HT1080 (cell line): ENCODE measurements at places on chromosomes 2 and 18. TPM values are rescaled to one million over a fixed set of nuclear protein-coding genes. Genes with fewer than 3 reads are reported as not detected.

ANKRD29 gene
- not detected in 2 replicates for total RNA-seq

IDH1 gene
- 62.6 and 66.3 TPM in 2 replicates for total RNA-seq

RPRM gene
- not detected in 2 replicates for total RNA-seq

GAL3ST2 gene
- not detected in 2 replicates for total RNA-seq

CTAGE1 gene
- total RNA-seq, result not detected in 2 replicates

SLC38A11 gene
- total RNA-seq, result not detected in 2 replicates

CRYGD gene
- not detected in 2 replicates for total RNA-seq

TSPYL6 gene
- total RNA-seq, result not detected in 2 replicates

SERPINB3 gene
- not detected in 2 replicates for total RNA-seq

NTSR2 gene
- total RNA-seq, result not detected in 2 replicates

IL1RL1 gene
- total RNA-seq, result not detected in 2 replicates

OTX1 gene
- total RNA-seq, result 0.06 TPM in 1 of 2 replicates, not detected in the other

WDR75 gene
- 75.1 and 99.1 TPM in 2 replicates for total RNA-seq

SLC23A3 gene
- 0.47 and 0.76 TPM in 2 replicates for total RNA-seq

DYNAP gene
- 0.03 TPM in 1 of 2 replicates, not detected in the other for total RNA-seq

SKOR2 gene
- total RNA-seq, result not detected in 2 replicates

ALPI gene
- total RNA-seq, result not detected in 2 replicates

RFTN2 gene
- total RNA-seq, result not detected in 2 replicates

TUBB8B gene
- total RNA-seq, result not detected in 2 replicates

ABCG5 gene
- not detected in 2 replicates for total RNA-seq

RNF152 gene
- total RNA-seq, result 3.1 and 4.0 TPM in 2 replicates

LRATD1 gene
- total RNA-seq, result 8.2 and 11.1 TPM in 2 replicates

MAL gene
- not detected in 2 replicates for total RNA-seq

ANKRD36 gene
- 4.6 and 5.4 TPM in 2 replicates for total RNA-seq

POTEI gene
- total RNA-seq, result 0.31 and 0.33 TPM in 2 replicates

TCF7L1 gene
- 0.10 and 0.16 TPM in 2 replicates for total RNA-seq

CEBPZOS gene
- 13.4 and 17.6 TPM in 2 replicates for total RNA-seq

SPP2 gene
- total RNA-seq, result 0.23 TPM in 1 of 2 replicates, not detected in the other

GPR39 gene
- total RNA-seq, result 5.6 and 6.9 TPM in 2 replicates

AP1S3 gene
- total RNA-seq, result 5.0 and 13.3 TPM in 2 replicates

ATP6V1B1 gene
- not detected in 2 replicates for total RNA-seq

CPLX4 gene
- total RNA-seq, result not detected in 2 replicates

PLGLB1 gene
- total RNA-seq, result 0.17 TPM in 1 of 2 replicates, not detected in the other

HOXD13 gene
- 2.6 and 3.2 TPM in 2 replicates for total RNA-seq

MTCL1 gene
- 20.5 and 28.8 TPM in 2 replicates for total RNA-seq

TBR1 gene
- 0.13 TPM in 1 of 2 replicates, not detected in the other for total RNA-seq

NOSTRIN gene
- total RNA-seq, result not detected in 2 replicates

MEP1B gene
- total RNA-seq, result not detected in 2 replicates

NDUFV2 gene
- 227 and 256 TPM in 2 replicates for total RNA-seq

TMEM214 gene
- total RNA-seq, result 34.1 and 46.9 TPM in 2 replicates

ARHGEF4 gene
- 0.72 and 1.2 TPM in 2 replicates for total RNA-seq

VWA3B gene
- total RNA-seq, result not detected in 2 replicates

L3MBTL4 gene
- 0.43 TPM in 1 of 2 replicates, not detected in the other for total RNA-seq

NEU4 gene
- 1.4 TPM in 1 of 2 replicates, not detected in the other for total RNA-seq

CFC1 gene
- total RNA-seq, result not detected in 2 replicates

ACAA2 gene
- total RNA-seq, result 32.2 and 36.7 TPM in 2 replicates

DAPL1 gene
- not detected in 2 replicates for total RNA-seq

ANKRD30B gene
- total RNA-seq, result not detected in 2 replicates

SLC30A3 gene
- total RNA-seq, result 5.0 and 13.5 TPM in 2 replicates

EMILIN2 gene
- 2.5 and 4.4 TPM in 2 replicates for total RNA-seq

DIPK1C gene
- not detected in 2 replicates for total RNA-seq

SERPINB10 gene
- total RNA-seq, result not detected in 2 replicates

CHRND gene
- total RNA-seq, result not detected in 2 replicates

COL4A4 gene
- total RNA-seq, result 0.10 and 0.14 TPM in 2 replicates

ELOA2 gene
- not detected in 2 replicates for total RNA-seq

TMEM18 gene
- total RNA-seq, result 22.5 and 27.5 TPM in 2 replicates
